ENCODE measurements at places on chromosomes 4 and X.

GRCh38 chr4:27123769-27124124, 263.1 kb downstream of the STIM2 start:
- DNase-seq: no peak

DNA sequence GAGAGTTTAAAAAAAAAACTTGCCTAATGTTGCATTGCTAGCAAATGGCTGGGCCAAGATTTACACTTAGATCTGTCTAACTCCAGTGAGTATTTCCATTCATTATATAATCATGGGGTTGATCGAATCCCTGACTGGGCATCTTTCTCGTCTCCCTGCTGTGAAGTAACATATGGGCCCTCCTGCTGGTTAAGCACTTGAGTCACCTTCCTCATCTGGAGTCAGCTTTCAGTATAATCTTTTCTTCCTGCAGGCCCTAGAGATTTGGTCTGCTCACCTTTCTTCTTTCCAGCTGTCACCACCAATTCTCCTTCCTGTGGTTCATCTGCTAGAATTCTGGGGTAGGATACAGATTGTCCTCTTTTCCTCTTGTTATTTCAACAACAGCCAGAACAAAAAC, 41.6 kb downstream of the TIGD2 start:
- no peak for DNase-seq

DNA sequence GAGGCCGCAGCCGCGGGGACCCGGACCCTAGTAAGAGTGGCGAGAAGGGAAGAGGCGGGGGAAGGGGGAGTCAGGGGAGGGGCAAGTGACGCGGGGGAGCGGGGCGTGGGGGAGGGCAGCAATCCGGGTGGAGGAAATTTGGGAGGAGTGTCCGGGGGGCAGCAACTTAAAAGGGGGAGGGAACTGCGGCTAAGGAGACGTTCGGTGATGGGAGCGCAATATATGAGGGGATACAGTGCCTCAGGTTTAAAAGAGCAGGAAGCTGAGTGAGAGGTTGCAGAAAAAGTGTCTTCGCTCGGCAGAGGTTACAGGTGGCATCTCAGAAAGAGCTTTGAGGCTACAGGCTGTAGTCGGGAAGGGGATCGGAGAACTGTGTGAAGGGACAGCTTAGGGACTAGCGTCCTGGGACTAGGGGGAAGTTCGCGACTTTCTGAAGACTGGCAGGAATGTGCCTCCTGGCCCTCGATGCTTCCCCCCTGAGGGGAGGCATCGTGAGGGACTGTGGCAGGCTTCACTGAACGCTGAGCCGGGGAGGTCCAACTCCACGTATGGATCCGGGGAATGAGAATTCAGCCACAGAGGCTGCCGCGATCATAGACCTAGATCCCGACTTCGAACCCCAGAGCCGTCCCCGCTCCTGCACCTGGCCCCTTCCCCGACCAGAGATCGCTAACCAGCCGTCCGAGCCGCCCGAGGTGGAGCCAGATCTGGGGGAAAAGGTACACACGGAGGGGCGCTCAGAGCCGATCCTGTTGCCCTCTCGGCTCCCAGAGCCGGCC, 519 bp downstream of the FOXO4 start:
- no peak for DNase-seq

GRCh38 chrX:79110731-79111130, 33.8 kb upstream of the GPR174 start:
- no peak for DNase-seq

DNA sequence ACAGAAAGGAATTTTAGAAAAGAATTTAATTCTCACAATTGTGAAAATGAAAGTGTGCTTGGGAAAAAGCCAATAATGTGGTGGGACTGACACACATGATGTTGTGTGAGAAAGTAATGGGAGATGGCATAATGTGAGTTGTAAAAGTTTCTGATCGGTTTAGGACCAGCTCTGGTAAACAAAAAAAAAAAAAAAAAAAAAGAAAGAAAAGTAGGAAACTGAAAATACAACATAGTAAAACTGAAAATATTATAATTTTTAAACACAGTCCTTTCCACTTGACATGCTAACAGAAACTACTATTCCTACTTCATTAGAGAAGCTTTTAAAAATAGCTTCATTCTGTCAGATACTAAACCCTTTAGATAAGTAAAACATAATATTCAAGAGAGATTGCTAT, 28.2 kb downstream of the RAP1GDS1 start:
- DNase-seq: no peak

GRCh38 chr4:153611679-153612078, 72.4 kb upstream of the TLR2 start:
- no peak for DNase-seq

DNA sequence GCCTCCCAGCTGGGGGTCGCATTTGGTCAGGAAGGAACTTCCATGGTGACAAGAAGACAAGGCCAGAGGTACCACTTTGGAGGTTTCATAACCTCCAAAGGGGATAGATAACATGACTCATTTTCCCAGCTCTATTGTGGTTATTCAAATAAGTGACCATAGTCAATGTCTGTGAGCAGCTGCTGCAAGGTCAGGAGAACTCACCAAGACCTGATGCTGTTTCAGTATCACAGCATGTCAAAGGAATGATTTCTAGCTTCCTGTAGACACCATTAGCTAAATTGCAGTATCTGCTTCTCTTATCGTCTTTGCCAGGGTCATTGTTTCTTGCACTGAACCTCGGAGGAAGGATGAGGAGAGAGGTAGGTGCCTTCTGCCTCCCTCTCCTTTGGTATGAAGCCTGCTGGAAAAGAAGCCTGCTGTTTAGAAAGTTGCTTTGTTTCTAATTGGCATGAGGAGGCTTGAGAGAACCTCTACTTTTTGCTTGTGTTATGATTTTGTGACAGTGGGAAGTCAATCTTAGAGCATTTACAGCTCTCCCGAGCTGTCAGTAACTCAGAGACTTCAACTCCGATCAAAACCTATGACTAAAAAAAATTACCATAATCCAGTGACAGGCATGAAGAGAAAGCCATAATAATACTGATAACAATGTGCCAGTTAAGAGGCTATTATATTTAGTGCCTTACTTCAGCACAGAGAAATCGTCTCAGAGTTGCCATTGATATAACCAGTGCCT, 38.0 kb upstream of the GATB start:
- no peak for DNase-seq

- no peak for DNase-seq
These were observed 1.3 kb downstream of the RBM10 start for GRCh38 chrX:47146121-47146935.

DNA sequence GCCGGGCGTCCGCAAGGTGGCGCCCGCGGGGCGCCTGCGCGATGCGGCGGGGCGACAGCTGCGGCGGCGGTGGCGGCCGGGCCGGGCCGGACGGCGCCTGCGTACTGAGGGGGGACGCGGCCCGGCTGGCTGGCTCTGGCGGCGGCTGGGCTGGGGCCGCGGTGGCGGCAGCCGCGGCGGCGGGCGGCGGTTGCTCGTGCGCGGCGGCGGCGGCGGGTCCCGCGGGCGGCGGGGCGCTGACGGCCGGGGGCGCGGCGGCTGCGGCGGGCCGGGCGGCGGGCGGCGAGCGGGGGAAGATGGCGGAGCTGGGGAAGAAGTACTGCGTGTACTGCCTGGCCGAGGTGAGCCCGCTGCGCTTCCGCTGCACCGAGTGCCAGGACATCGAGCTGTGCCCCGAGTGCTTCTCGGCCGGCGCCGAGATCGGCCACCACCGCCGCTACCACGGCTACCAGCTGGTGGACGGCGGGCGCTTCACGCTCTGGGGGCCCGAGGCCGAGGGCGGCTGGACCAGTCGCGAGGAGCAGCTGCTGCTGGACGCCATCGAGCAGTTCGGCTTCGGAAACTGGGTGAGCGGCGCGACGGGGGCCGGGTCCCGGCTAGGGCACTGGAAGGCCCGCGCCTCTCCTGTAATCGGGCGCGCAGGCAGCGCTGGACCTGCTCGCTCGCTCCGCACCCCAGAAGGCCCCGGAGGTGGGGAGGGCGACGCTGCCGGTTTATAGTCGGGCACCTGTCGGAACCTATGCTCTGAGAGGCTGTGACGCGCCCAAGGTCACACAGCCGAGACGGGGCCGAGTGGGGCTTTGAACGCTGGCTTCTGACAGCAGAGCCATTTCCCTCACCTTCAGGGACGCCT, at the start of gene TADA2B:
TADA2B (plus strand) TSS at position 89 of the 853 bp plus-strand sequence; CDS start at position 297, 208 bp downstream.
- peak; percentile 71 for DNase-seq

GRCh38 chr4:128862608-128863311, 53.3 kb downstream of the JADE1 start:
- no peak for DNase-seq

DNA sequence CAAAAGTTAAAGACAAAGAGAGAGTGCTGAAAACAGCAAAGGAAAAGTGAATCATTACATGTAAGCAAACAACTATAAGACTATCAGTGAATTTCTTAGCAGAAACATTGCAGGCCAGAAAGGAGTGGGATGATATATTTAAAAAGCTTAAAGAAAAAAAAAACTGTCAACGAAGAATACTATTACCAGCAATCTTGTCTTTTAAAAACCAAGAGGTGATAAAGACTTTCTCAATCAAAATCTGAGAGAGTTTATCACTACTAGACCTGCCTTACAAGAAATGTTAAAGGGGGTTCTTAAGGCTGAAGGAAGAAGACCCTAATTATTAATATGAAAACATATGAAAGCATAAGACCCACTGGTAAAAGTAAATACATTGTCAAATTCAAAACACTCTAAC, 132.5 kb upstream of the ZCCHC13 start:
- no peak for DNase-seq

All from CD4-positive, alpha-beta T cell (primary cell).